ENCODE measurements at places on chromosomes 2 and 18. TPM values are rescaled to one million over a fixed set of nuclear protein-coding genes. Genes with fewer than 3 reads are reported as not detected.

- peak; percentile 29 for DNase-seq
- peaks cover 9% of the 10 kb centered on the region for H3K4me1 ChIP-seq
- no peaks in the 10 kb centered on the region for H3K36me3 ChIP-seq
- H3K27ac ChIP-seq = no peak overlapping the region
- H3K27me3 ChIP-seq = no peaks in the 10 kb centered on the region
- H3K4me3 ChIP-seq = no peak overlapping the region
Observed at GRCh38 chr2:43026426-43027096, 199.8 kb downstream of the ZFP36L2 start.

DNA sequence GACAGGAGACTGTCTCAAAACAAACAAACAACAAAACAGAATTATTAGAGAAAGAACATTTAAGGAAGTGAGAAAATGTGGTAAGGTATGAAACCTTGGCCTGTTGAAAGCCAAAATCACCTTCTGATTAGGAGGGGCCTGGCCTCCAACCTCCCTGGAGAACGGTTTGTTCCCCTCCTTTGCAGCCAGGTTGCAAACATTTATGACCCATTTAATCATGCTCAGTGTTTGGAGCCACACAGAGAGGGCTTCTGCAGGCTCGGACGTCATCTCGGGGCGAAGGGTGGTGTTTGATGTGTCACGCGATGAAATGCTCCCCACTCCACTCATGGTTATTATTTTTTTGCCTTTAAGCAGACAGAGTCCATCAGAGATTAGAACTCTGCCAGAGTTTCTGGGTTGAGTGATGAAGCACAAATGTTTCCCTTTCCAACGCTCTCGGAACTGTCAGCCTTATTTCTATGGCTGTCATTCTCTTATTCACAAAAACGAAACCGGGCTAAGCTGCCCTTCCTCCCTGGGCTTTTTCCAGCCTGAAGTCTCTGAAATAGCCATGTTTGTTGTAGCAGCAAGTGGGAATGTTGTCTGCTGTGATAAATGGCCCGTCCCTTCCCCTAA is 33.6 kb upstream of the ROCK2 start:
- no peaks in the 10 kb centered on the region for H3K27me3 ChIP-seq
- H3K27ac ChIP-seq = no peak overlapping the region
- peaks cover 2% of the 10 kb centered on the region for H3K4me1 ChIP-seq
- no peaks in the 10 kb centered on the region for H3K36me3 ChIP-seq
- DNase-seq = no peak
- H3K4me3 ChIP-seq = peak overlapping the region; percentile 13

- H3K27me3 ChIP-seq = no peaks in the 10 kb centered on the region
- no peak for DNase-seq
- H3K36me3 ChIP-seq = no peaks in the 10 kb centered on the region
- H3K4me1 ChIP-seq = no peaks in the 10 kb centered on the region
Observed at GRCh38 chr2:100230754-100231153, 88.4 kb upstream of the AFF3 start.

DNA sequence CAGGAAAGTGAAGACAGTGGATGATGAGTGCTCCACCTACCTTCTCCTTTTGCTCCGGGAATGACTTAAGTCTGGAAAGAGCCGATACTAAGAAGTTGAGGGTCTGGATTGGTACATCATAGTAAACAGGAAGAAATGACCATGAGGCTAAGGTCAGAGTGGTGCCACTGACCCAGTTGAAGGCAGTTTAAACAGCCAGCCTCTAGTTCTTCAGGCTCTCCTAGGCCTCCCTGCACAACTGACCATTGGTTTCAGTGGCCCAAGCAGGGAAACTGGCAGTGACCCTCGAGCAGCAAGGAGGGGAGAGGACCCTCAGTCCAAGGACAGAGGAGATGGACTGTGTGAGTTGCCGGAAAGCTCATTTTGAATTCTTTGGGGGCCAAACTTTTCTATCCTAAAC is 119.1 kb downstream of the MAP4K4 start:
- no peaks in the 10 kb centered on the region for H3K36me3 ChIP-seq
- peaks cover 12% of the 10 kb centered on the region for H3K4me1 ChIP-seq
- no peak overlapping the region for H3K4me3 ChIP-seq
- no peak overlapping the region for H3K27ac ChIP-seq
- no peaks in the 10 kb centered on the region for H3K27me3 ChIP-seq

- H3K27me3 ChIP-seq = peaks cover 2% of the 10 kb centered on the region
- no peaks in the 10 kb centered on the region for H3K36me3 ChIP-seq
- no peak overlapping the region for H3K27ac ChIP-seq
- no peaks in the 10 kb centered on the region for H3K4me1 ChIP-seq
- no peak overlapping the region for H3K4me3 ChIP-seq
- no peak for DNase-seq
Observed at GRCh38 chr18:27735117-27735516, 441.8 kb downstream of the CDH2 start.

GRCh38 chr2:17148407-17149145 is 369.7 kb downstream of the RAD51AP2 start:
- no peaks in the 10 kb centered on the region for H3K27me3 ChIP-seq
- no peaks in the 10 kb centered on the region for H3K4me1 ChIP-seq
- H3K4me3 ChIP-seq = no peak overlapping the region
- DNase-seq = peak; percentile 50

Gene HOXD4
- total RNA-seq = 16.5 TPM

DNA sequence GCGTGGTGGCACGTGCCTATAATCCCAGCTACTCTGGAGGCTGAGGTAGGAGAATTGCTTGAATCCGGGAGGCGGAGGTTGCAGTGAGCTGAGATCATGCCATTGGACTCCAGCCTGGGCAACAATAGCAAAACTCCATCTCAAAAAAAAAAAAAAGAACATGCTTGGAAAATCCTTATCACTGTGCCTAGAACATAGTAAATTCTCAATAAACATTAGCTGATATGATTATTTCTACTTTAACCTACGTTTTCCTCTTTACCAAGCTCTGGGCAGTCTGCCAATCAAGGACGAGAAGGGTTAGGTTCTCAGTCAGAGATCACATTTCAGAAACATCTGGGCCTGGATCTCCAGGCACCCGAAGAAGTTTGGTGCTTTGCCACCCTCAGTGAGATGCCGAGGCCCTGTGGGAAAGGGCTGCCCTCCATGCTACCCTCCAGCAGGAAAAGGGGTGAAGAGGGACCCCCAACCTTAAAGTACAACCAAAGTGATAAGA is 107.7 kb downstream of the BCL11A start:
- no peaks in the 10 kb centered on the region for H3K36me3 ChIP-seq
- no peak for DNase-seq
- H3K27me3 ChIP-seq = no peaks in the 10 kb centered on the region

Measured in ovary (tissue), 10 donors.